Fibroblast of skin of right quadriceps (primary cell): ENCODE measurements at places on chromosomes 1 and 21.

DNA sequence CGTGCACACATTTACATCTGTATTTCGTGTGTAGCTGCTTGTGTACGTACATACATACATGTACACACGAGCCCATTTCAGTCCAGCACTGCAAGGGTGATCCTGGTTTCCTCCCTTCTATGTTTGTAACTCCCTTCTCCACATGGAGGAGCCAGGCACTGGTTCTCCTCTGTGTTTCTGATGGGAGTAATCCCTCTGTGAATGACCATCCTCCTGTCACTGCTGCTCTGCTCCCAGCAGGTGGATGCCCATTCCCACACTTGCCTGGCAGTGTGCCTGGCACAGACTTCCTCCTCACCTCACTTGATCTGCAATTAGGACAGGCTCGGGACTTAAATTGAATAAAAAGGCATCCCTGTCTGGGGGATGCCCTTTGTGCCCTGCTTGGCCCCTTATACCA is 37.1 kb downstream of the TRAPPC10 start:
- DNase-seq: no peak

GRCh38 chr1:14117700-14118099 is 417.7 kb downstream of the PRDM2 start:
- DNase-seq: no peak

GRCh38 chr1:240691501-240691900 is 79.5 kb upstream of the GREM2 start:
- DNase-seq: no peak

- peak; percentile 77 for DNase-seq
Measured at GRCh38 chr21:33964706-33965325, 49.2 kb upstream of the ATP5PO start.

- no peak for DNase-seq
Measured at GRCh38 chr1:196385109-196385508, 223.1 kb downstream of the KCNT2 start.

- no peak for DNase-seq
Measured at GRCh38 chr1:173545688-173546087, 57.2 kb downstream of the SLC9C2 start.

DNA sequence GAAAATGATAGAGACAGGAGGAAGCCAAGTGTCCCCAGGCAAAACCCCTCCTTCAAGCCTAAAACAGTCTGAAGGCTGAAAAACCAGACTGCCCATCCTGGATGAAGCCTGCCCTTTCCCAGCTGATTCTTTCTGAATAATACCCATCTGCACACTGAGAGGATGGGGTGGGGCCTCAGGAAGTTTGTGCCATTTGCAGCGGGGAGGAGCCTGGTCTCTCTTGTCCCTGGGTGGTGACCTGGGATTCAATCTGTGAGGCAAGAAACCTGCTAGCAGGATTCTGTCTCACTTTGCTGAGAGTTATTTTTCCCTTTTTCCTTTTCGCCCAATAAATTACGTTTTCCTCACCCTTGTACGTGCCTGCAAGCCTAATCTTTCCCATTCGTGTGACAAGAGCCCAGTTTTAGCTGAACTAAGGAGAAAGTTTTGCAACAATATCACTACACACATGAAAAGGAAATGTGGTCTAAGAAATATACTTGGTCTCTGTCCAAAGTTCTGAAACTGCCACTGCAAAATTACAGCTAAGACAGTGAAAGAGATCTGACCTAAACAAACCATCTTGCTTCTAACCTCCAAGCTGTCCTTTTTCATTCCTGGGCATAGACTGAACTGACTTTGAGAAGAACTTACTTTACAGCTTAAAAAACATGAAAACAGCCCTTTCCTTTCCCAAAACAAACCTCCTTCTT is 105.0 kb downstream of the COP1 start:
- DNase-seq: peak; percentile 4

GRCh38 chr1:35350872-35351271 is 82.4 kb downstream of the ZMYM4 start:
- DNase-seq: no peak

DNA sequence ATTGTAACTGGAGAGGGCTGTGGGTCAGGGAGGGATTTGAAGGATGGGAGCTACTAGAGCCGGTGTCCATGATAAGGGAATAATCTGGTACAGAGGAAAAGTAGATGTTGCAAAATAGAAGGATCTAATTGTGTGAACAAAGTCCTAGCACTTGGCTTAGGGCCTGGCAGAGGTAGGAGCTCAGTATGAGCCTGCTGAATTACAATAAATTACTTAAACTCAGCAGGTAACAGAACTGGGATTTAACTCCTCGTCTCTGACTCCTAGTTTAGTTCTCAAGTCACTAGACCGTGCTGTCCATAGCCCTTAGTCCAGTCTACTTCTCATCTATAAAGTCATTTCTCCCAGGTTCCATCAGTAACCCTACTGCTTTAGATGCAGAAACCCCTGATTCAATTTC is 120.2 kb downstream of the LRRC53 start:
- DNase-seq: no peak

GRCh38 chr1:210556475-210556874 is 227.8 kb downstream of the HHAT start:
- DNase-seq: no peak

DNA sequence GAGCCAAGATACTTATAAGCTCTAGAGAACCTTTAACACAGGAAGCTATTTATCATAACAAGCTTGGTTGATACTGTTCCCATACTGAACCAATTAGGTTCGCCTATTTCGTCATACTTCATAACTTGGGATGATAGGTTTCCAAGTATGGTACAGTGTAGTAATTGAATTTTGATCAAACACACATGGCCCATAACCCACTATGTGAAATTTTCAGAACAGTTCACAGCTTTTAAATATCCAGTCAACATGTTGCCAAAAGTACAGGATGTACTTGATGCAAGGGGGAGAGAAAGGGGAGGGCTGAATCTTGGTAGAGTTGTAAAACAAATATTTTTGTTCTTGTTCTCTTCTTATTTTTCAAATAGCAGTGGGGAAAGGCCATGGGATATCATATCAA is 86.6 kb downstream of the TM2D1 start:
- DNase-seq: peak; percentile 93

GRCh38 chr21:16071092-16071491 is 341.3 kb downstream of the USP25 start:
- peak; percentile 90 for DNase-seq

GRCh38 chr1:218887141-218887925 is 286.3 kb upstream of the LYPLAL1 start:
- no peak for DNase-seq

GRCh38 chr1:116508984-116509980 is 61.5 kb downstream of the CD58 start:
- DNase-seq: peak; percentile 76

- DNase-seq: peak; percentile 56
Measured at GRCh38 chr1:154607106-154607608, 829 bp downstream of the ADAR start.

DNA sequence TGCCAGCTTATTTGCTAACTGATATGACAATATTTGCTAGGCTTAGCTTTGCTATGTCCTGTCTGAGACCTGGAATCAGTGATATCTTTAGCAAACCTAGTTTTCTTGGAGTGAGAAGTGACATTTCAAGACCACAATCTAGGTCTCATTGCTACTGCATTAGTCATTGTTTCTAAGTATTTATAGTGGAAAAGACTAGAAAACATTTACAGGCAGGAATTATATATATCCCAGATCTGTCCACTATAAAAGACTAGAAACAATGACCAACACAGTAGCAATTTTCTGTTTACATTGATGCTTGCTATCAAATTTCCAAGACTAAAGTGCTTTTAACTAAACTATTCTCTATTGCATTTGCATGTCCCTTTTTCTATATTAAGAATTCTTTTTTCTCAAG is 5.0 kb upstream of the RGS18 start:
- peak; percentile 80 for DNase-seq

GRCh38 chr1:1300352-1300739 is 7.4 kb downstream of the ACAP3 start:
- DNase-seq: no peak

DNA sequence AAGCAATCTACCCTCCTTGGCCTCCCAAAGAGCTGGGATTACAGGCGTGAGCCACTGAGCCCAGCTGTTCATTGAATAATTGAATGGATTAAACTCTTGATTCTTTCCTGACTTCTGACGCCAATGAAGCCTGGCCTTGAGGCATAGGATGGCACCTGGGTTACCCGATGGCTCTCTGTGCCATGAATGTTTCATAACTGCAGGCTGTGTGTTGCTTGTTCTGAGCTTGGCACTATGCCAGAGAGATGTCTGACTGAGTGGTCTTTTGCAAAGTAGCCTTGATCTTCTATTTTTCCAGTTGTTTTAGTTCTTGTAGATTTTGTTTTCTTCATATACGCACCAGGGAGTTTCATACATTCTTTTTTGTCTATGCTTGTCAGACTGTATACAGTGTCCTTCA is 38.5 kb upstream of the AK4 start:
- DNase-seq: no peak

- DNase-seq: no peak
Measured at GRCh38 chr1:117250061-117250606, 39.4 kb upstream of the VTCN1 start.

- DNase-seq: no peak
Measured at GRCh38 chr1:218570456-218570855, 225.3 kb downstream of the TGFB2 start.

DNA sequence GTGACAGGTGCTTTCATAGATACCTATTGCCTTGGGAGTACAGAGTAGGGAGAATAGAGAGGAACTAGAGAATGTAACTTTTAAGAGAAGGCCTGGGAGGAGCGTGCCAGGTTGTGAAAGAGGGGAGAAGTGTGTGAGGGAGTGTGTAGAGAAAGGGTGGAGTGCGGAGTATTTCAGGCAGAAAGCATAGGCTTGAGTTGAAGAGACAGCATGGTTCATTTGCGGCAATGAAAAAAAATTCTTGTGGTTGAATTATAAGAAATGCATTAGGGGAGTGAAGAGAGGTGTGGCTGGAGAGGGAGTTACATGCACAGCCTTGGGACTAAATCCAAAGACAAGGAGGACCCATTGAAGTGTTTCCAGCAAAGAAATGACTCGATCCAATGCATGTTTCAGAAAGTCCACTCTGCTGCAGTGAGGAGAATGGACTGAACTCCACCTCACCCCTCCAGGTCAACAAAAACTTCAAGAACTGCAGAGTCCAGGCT is 81.7 kb upstream of the ADAM30 start:
- peak; percentile 31 for DNase-seq

- no peak for DNase-seq
Measured at GRCh38 chr1:119294722-119295121, 73.9 kb upstream of the HAO2 start.

DNA sequence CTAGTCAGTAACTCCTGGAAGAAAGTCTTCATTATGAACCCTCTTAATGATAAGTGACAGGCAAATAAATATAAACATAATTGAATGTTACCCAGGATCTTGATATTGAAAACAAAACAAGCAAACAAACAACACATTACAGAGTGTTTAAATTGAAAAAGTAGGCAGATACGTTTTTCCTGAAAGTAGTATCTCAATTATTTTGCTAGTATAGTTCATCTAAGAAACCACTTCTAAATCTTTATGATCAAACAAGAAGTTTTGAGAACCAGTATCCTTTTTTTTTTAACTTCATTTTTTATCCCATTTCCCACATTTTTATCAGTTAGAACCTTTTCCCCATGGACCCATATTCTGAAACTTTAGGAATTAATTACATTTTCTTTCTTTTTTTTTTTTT is 3.7 kb upstream of the WDR47 start:
- no peak for DNase-seq

GRCh38 chr1:119052267-119052666 is 64.1 kb upstream of the TBX15 start:
- DNase-seq: no peak

GRCh38 chr1:54403405-54403804 is 2.8 kb downstream of the SSBP3 start:
- no peak for DNase-seq

DNA sequence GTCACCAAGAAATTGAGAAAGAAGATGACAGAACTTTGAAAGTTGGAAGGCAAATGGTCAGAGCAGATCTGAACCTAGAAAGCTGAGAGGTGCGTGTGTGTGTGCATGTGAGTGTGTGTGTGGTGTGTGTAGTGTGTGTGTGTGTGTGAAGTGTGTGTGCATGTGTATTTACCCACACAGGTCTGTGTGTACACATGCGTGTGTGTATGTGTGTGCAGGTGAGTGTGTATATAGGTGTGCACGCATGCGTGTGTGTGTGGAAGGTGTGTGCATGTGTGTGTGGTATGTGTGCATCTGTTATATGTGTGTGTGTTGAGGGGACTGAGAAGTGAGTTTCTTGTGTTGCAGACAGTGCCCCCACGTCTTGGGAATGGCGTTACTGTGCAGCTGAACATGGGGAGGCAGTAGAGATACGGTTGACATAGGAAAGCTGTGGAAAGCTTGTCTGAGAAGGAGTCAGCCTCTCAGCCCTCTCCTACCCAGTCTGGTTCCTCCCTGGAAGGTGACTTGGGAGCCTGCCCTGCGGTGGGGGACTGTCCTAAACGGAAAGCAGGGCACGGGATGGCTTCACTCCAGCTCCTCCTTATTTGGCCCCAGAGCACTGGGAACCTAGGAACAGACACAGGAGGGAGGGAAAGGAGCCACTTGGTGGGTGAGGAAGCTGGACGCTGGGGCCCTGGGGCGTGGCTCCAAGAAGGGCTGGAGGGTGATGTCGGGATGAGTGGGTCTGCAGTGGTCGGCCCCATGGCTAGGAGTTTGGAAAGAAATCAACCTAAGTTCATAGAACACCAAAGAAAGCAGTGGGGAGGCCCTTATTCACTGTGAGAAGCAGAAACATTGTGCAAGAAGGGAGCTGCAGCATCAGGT is 97.2 kb downstream of the PCBP3 start:
- DNase-seq: no peak

- DNase-seq: no peak
Measured at GRCh38 chr1:227486559-227486958, 76.8 kb upstream of the ZNF678 start.

DNA sequence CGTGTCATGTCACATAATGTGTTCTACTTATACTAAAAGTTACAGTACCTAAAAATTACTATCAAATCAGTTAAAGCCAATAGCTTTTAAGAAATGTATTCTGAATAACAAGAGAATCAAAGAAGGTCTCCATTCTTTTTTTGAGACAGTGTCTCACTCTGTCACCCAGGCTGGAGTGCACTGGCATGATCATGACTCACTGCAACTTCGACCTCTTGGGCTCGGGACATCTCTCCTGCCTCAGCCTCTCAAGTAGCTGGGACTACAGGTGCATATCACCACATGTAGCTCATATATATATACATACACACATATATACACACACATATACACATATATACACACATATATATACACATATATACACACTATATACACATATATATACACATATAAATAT is 20.1 kb downstream of the COP1 start:
- DNase-seq: no peak

- DNase-seq: no peak
Measured at GRCh38 chr1:205073511-205073910, 10.7 kb downstream of the TMEM81 start.

GRCh38 chr21:43771698-43772424 is 4.2 kb downstream of the CSTB start:
- DNase-seq: no peak

GRCh38 chr1:18530587-18531502 is 50.1 kb downstream of the KLHDC7A start:
- no peak for DNase-seq

GRCh38 chr21:42798106-42798505 is 81.2 kb downstream of the WDR4 start:
- DNase-seq: no peak

GRCh38 chr1:230084408-230085177 is 17.6 kb downstream of the GALNT2 start:
- DNase-seq: peak; percentile 98

GRCh38 chr1:155184835-155185782 is 11.5 kb downstream of the TRIM46 start:
- no peak for DNase-seq

GRCh38 chr1:151934048-151934493 is 24.8 kb upstream of the THEM4 start:
- peak; percentile 60 for DNase-seq
